ENCODE measurements at places on chromosomes 2 and 18. TPM values are rescaled to one million over a fixed set of nuclear protein-coding genes. Genes with fewer than 3 reads are reported as not detected.

ATOH8 gene
- 0.13 TPM for total RNA-seq

- DNase-seq, result no peak
Measured at GRCh38 chr18:11866329-11866728, 15.1 kb downstream of the CHMP1B start.

DNA sequence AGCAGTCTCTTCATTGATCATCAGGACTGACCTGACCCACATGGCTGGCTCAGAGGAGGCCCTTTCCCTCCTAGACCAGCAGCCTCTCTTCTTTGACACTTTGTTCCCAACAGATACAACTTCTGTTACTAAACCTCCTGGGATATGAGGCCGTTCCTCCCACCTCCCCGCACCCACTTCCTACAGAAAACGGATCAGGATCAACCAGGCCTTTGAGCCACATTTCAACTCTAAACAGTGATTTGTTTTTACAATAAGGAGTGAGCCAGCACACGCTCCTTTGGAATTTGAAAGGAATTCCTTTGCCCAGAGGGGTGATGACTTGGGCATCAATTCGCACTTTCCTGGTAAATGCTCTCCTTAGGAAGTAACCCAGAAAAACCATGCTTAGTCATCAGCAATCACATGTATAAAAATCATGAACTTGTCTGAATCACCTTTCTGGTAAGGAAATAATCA, 180.4 kb downstream of the FAM124B start:
- DNase-seq, result no peak

- DNase-seq, result no peak
Measured at GRCh38 chr2:237291138-237291792, 122.7 kb downstream of the COL6A3 start.

SPAST gene
- total RNA-seq, result 18.6 TPM

GRCh38 chr2:15971351-15971750, 31.0 kb downstream of the MYCN start:
- DNase-seq, result no peak

- DNase-seq, result no peak
Measured at GRCh38 chr2:60335533-60336237, 217.8 kb downstream of the BCL11A start.

GRCh38 chr2:135674453-135674852, 67.2 kb upstream of the UBXN4 start:
- DNase-seq, result no peak
